Kasumi-1 (cell line): ENCODE measurements at places on chromosomes 11 and 22.

- peak; percentile 47 for DNase-seq
These were observed 1.1 kb upstream of the ADM start for GRCh38 chr11:10303558-10304363.

DNA sequence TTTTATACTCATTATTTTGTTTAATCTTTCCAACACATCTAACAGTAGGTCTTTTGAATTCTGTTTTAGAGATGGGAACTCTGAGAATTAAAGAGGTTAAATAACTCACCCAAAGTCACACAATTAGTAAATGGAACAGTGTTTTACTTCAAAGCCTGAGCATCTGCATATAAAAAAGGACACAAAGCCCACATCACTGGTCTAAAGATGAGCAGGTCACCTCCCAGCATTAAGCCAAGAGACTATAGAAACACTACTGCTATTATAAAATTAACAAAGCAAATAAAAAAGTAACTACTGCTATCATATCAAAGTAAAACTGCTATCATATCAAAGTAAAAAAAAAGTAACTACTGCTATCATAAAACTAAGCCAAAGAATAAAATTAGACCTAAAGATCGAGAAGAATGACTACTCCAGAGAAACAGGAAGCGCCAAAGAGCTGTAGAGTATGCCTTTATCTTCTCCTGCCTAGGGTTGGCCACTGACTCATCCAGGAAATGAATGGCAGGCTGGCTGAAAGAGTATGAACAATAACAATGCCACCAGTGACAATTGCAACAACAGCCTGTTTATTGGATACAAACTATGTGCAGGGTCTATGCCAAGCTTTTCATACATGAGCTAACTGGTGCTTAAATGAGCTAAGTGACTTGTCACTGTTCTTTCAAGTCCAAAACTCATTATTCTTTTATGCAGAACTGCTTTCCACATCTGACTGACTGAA lies 1153.0 kb upstream of the TENM4 start:
- peak; percentile 19 for DNase-seq

DNA sequence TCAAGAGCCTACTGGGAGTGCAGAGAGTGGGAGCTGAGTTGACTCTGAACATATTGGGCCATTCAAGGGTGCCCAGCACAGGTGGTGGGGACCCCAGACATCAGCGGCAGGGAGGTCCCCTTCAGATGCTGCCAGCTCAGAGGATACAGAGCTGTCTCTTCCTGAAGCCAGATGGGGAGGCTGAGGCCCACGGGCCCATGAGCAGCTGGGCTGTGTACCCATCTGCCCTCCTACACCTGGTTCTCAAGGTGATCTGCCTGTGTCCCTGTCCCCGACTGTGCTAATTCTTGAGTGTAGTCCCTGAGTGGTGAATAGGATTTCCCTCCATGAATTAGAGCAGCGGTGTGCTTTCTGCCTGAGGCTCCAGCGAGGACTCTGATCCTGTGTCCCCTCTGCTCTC lies 76.3 kb downstream of the MICAL2 start:
- DNase-seq = no peak

GRCh38 chr11:69444381-69445130 lies 36.9 kb upstream of the LINC01488 start:
- peak; percentile 57 for DNase-seq
